ENCODE measurements at places on chromosomes 16 and 17. TPM values are rescaled to one million over a fixed set of nuclear protein-coding genes. Genes with fewer than 3 reads are reported as not detected.

TPSG1 gene
- total RNA-seq, result not detected

DNA sequence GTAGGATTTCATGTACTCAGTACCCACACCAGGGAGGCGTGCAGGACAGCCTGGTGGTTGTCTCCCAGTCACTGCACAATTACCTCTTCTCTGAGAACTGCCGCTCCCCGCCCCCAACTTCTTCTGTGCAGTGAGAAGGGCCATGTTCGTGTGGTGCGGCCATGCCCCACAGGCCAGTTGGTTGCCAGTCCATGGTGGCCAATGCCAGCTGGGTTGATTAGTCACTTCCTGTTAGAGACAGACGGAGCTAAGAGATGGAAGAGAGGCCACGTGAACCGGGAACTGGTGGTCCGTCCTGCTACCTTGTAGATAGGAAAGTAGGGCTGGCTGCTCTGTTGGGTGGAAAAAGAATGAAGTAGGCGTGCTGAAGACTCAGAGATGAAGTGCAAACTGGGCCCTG is 206.5 kb downstream of the ABCC12 start:
- peak; percentile 78 for DNase-seq

- DNase-seq, result no peak
These were observed 75.2 kb downstream of the CPPED1 start for GRCh38 chr16:12728469-12728868.

NXPH3 gene
- not detected for total RNA-seq

SGCA gene
- not detected for total RNA-seq

GRCh38 chr16:73166441-73166851 is 118.5 kb upstream of the ZFHX3 start:
- DNase-seq, result peak; percentile 27

WDR81 gene
- total RNA-seq, result 5.3 TPM

KRT9 gene
- total RNA-seq, result not detected

TTYH2 gene
- 0.96 TPM for total RNA-seq

DNA sequence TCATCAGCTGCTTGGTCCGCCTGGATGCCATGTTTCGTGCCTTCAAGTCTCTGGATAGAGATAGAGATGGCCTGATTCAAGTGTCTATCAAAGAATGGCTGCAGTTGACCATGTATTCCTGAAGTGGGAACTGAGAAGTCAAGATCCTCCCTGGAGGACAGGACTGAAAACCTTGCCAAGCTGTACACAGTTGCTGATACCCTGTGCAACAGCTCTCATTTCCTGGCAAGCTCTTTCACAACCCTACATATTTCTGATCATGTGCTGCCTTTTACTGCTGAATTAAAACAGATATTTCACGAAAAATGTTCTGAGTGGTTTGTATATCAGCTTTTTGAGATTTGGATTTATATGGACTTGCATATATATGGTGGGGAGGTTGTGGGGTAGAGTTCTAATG is 898 bp downstream of the CAPNS2 start:
- DNase-seq, result no peak

HS3ST3B1 gene
- 0.88 TPM for total RNA-seq

DNA sequence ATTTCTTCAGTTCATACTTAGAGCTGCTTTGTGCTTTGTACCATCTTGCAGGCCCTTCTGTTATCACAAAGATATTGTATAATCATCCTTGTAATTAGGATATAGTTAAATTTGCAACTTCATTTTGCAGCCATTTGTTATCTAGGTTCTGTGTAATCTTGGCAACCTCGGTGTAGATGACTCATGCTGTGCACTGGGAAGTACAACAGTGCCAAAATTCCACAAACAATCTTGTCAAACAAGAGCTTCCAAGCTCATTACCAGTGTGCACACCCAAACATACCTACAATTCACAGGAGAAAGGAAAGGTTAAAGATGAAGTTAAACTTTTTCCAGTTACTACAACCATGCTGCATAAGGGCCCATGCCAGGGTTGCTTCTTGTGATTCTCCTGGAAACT is 1231.8 kb downstream of the CDH11 start:
- DNase-seq, result peak; percentile 31

UMOD gene
- not detected for total RNA-seq

- peak; percentile 34 for DNase-seq
These were observed 399.5 kb upstream of the TNRC6C start for GRCh38 chr17:77558846-77559626.

DNA sequence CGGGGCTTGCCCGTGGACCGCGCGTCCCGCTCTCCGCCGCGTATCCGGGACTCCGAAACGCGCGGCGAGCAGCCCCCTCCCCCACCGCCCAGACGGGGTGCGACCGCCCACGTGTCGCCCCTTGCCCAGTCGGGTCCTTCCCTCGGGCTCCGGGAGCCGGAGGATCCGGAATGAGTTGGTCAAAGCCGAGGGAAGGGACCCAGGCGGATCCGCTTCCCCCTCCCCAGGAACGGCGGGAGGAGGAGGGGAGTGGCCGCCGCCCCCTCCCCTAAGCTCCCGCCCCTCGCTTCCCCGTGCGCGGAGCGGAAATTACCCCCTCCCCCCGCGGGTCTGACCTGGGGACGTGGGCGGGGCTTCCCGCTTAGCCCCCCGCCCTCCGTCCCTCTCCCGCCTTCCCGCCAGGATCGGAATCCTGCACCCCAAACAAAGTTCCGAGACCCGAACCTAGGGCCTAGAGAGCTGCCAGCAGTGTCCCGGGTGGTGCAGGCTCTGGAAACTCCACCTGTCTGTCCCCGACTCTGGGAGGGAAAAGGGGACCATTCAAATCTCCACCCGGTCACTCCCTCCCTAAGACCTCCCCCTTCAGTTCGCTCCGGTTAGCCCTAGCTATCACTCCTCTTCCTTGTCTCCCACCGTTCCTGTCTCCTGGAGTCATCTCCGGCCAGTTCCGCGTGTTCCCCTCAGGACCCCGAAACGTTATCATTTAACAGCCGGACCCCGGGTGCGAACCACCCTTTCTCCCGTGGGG is 1.0 kb upstream of the IGF2BP1 start:
- DNase-seq, result peak; percentile 33
